CD4-positive, alpha-beta T cell treated with Interleukin-17A for 4 hours (primary cell): ENCODE measurements at places on chromosomes 5 and 9.
A peak's percentile ranks its signal among the peaks of the same experiment; 100 is the strongest.

DNA sequence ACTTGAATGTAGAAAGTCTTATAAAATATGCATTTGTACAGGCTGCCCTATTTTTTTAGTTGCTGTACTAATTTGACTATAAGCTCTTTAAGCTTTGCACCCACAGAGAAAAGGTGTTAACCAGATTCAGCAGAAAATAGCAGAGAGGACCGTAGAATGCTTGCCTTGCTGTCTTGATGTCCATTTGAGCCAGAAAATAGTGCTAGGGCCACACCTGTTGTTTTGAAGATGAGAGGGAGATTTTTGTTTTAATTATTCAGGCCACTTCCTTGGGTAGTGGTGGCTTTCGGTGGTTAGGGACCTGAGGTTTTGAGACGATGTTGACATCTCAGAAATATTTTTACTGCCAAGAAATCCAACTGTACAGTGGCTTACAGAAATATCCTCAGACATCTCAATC is 196.0 kb downstream of the SPATA31D1 start:
- no peak for DNase-seq

GRCh38 chr5:167771571-167771970 is 519.9 kb upstream of the WWC1 start:
- no peak for DNase-seq

DNA sequence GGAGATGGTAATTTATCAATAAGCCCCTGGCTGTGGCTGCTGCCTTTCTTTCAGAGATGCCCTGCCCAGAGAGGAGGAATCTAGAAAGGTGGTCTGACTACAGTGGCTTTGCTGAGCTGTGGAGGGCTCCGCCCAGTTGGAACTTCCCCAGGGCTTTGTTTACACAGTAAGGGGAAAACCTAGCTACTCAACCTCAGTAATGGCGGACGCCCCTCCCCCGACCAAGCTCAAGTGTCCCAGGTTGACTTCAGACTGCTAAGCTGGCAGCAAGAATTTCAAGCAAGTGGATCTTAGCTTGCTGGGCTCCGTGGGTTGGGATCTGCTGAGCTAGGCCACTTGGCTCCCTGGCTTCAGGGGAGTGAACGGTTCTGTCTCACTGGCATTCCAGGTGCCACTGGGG is 865.4 kb upstream of the ACO1 start:
- DNase-seq, result no peak

- peak; percentile 91 for DNase-seq
Measured at GRCh38 chr5:134090522-134090921, 24.0 kb upstream of the TCF7 start.

DNA sequence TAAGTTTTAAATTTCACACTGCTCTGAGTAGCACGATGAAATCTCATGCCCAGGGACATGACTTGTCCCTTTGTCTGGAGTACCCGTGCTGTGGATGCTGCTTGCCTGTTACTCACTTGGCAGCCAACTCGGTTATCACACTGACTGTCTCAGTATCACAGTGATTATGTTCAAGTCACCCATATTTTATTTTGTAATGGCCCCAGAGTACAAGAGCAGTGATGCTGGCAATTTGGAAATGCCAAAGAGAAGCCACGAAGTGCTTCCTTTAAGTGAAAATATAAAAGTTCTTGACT is 22.8 kb upstream of the SCGB3A2 start:
- no peak for DNase-seq

- DNase-seq, result no peak
Measured at GRCh38 chr5:112776301-112776856, 38.7 kb downstream of the APC start.

DNA sequence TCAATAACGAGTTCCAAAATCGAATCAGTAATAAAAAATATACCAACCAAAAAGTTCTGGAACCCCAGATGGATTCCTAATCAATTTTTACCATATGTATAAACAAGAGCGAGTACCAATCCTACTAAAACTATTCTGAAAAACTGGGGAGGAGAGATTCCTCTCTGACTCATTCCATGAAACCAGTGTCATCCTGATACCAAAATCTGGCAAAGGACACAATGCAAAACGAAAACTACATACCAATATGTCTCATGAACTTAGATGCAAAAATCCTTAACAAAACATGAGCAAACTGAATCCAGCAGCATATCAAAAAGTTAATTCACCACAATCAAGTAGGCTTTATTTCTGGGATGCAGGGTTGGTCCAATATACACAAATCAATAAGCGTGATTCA is 30.5 kb upstream of the MACIR start:
- no peak for DNase-seq

DNA sequence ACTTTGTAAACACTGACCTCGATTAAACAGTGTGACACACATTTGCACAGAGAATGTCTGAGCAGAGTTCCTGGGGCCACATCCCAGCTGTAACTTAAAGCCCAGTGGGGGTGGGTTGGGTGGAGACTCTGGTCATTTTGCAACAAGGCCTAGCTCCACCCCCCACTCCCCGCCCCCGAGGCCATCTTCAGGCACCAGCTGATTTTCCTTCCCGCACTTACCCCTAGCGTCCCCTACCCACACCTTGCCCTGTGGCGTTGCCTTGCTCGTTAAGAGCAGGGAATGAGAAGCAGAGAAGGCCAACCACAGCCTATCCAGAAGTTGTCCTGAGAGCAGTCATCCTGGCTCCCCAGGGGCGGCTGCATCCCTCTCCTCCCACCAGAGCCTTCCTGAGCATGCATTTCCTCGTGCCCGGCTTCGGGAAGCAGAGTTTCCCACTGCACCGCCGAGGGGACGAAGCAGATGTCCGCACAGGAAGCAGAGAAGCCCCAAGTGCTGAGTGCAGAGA is 101.7 kb upstream of the SARDH start:
- DNase-seq, result no peak

DNA sequence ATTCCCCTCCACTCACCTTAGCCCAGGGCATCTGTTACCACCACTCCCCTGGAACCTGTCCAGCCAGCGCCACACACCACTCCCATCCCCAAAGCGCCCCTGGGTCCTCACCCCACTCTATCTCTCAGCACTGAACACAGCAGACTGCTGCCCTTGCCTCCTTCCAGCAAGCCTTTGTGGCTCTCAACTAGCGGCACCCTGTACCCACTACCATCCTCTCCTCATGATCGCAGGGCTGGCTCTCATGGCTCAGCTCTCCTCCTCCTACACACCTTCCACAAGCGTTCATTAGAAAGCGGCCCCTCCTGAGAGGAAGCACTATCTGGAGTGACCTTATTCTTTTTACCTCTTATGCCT is 13.3 kb upstream of the BASP1 start:
- no peak for DNase-seq

- no peak for DNase-seq
Measured at GRCh38 chr5:146409054-146409671, 38.0 kb upstream of the TCERG1 start.

DNA sequence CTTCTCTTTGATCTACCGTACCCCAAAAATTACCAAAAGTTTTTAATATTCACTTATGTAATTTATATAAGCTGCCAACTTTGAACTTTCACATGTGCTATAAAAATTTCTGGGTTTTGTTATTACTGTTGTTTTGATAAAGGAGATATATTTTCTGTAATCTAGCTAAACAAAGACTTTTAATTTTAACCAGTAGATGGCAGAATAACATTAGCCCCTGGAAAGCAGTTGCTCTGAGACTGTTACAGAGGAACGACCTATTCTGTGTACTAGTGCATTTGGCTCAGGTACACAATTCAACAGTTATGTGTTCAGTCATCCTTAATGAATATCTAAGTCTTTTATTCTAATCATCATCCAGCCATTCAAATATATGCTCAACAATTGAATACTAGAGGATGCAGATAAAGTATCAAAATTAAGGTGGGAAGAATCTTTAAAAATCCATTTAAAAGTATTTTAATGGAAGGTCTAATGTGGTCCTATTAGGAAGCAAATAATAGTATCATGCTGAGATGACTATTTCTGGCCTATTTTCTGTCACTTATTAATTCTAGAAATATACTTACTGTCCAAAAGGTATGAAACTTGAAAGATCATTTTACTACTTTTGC is 8.6 kb downstream of the KLHL9 start:
- DNase-seq, result no peak

DNA sequence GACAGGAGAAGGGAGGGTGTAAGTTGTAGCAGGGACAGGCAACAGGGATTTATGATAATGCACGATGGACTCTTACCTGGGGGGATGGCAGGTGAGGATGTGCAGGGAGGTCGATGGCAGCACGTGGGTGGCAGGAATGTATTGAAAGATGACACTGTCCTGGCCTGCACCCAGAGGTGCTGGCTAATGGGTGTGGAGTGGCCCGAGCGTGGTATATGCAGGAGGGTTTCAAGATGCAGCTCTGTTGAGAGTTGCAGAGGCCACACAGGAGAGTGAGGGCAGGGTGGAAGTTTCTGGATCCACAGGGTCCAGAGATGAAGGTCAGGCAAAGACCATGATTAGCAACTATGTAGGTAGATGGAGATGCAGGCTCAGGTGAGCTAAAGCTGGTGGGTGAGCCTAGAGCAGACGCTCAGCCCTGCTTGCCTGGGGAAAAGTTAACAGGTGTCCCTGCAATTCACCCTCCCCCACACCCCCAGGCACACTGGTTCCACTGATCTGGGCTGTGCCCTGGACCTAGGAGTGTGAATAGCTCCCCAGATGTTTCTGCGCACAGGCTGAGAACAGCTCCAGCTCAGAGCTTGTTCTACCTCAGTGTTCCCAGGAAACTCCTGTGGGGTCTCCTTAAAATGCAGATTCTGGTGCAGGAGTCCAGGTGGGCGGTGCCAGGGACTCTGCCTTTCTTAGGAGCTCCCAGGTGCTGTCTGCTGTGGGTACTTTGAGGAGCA is 21.5 kb upstream of the S1PR3 start:
- DNase-seq, result no peak

DNA sequence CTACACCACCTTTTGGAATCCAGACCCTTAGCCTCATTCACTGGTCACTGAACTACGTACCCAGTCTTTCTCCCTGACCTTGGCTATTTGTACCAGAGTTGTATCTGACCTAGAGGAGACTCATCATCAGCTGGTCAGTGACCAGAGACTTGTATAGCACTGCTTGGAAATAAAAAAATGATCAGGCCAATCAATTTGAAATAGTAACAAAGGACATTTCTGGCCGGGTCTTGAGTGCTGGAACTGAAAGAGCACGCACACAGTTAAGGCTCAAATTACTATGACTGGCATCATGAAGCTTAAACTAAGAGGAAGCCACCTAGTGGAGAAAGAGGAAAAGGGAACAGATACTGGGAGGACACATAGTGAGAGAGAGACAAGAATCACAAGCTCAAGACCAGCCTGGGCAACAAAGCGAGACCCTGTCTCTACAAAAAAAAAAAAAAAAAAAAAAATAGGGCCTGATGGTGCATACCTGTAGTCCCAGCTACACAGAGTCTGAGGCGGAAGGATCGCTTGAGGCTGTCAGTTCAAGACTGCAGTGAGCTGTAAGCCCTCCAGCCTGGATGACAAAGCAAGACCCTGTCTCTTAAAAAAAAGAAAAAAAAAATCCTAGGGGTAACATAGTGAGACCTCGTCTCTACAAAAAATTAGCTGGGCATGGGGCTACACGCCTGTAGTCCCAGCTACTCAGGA is 12.8 kb upstream of the SRP19 start:
- peak; percentile 13 for DNase-seq

GRCh38 chr5:53890490-53890889 is 330.1 kb downstream of the NDUFS4 start:
- no peak for DNase-seq

DNA sequence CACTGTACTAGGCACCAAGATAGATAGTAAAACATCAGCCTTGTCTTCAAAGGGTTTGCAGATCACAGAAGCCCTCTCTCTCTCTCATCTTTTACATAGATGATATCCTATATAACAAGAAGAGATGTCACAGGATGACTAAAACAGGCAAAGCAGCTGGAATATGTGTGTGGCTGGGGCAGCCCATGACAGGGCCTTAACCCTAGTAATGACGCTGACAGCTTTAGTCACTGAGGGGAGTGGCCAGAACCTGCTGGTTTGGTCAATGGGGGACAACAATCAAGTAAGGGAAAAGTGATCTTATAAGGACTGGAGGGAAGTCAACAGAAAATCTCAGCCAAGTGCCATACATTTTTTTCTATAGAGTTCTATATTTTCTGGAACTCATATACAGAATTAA is 41.9 kb upstream of the RIC1 start:
- DNase-seq, result peak; percentile 52

GRCh38 chr9:20224756-20225155 is 397.5 kb downstream of the MLLT3 start:
- no peak for DNase-seq

DNA sequence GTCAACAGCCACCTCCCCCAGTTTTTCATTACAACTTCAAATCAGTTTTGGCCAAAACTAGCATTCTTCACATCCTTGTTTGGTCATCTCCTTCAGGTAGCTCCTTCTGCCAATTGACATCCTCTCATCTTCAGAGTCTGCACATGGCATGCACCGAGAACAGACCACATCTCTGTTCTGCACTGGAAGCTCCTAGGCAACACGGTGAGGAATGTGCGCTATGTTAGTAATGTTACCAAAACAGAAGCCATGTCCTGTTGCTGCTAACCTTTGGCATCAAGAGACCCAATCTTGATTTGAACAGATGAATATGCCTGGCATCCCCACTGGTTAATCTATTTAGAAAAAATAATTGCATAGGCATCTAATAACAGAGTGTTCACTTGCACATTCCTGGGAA is 5.1 kb upstream of the HK3 start:
- DNase-seq, result no peak

GRCh38 chr5:136382071-136382470 is 16.7 kb upstream of the TRPC7 start:
- DNase-seq, result no peak

DNA sequence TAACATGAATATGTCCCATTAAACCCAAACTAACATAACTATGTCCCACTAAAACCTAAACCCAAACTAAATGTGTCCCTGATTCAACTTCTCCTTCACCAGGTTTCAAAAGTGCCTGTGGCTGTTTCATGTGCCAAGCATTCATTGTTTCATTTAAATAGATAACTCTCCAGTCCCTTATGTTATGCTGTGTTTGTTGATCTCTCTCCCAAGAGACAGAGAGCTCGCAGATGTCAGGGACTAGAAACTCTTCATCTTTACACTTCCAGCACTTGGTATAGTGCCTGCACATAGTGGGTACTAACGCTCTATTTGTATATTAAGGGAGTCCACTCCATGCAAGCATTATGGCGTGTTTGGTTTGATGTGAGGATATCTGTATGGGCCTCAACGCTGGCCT is 118.0 kb downstream of the GPBP1 start:
- DNase-seq, result no peak

GRCh38 chr5:141822144-141822543 is 56.1 kb downstream of the PCDH1 start:
- DNase-seq, result no peak

DNA sequence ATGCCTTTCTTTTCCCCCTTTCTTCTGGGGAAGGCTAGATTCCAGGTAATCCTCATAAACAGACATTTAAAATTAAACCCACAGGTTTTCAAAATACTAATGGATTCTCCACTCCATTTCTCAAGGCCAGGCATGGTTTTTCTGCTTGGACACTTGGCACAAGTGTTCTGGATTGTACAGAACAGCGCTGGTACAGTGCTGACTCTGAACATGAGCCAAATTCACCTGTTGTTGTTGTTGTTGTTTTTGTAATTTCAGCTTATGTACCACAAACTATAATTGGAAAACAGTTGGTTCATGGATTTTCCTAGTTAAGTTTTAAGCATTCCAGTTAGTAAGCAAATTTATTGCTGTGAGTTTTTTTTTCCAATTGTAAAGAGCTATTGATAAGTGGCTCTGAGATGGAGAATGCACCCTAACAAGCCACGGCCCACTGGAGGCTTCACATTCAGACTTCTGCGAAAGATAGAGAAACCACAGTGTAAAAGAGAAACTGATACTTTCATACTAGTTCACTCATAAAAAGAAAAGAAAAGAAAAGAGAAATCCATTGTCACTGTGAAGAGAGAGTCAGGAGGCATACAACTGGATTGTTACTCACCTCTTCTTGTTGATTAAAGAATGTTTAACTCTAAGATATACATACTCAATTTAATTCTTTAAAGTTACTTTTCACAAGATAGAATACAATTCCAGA is 16.2 kb upstream of the ITGA1 start:
- peak; percentile 44 for DNase-seq
